Urothelium cell line (cell line): ENCODE measurements at places on chromosomes 11 and 22.

DNA sequence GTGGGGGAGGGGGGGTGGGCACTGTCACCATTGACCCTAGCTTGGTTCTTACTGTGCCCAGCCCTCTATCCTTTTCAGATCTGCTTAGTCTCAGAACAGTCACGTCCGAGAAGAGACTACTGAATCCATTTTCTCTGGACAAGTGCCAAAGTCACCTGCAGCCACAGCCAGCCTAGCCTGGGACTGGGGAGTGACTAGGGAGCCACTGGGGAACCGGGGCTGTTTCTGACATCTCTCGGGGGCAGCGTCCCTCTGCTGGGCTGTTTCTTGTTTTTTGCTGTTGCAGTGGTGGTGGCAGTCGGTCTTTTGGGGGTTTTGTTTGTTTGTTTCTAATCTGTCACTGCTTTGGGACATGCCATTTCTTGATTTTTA, 8.7 kb downstream of the SLC37A2 start:
- no peak for DNase-seq

GRCh38 chr11:16160146-16160545, 196.2 kb downstream of the SOX6 start:
- DNase-seq: no peak

DNA sequence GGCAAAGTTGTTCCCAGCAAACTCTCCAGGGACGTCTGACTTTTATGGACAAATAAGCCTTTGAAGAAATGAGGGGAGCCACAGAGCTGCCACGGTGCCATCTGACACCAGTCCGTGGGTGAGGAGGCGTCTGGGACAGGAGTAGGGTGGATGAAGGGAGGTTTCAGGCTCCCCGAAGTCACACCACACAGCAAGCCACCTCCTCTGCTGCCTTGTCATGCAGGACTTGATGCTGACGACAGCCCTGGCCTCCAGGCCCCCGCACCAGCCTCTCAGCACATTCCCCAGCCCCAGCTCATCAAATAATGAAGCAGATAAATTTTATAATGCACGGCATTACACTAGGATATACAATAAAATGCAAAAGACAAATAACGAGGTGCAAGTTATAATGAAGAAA, 156.5 kb downstream of the CEP164 start:
- no peak for DNase-seq

GRCh38 chr22:40462195-40462984, 92.0 kb downstream of the SGSM3 start:
- no peak for DNase-seq

DNA sequence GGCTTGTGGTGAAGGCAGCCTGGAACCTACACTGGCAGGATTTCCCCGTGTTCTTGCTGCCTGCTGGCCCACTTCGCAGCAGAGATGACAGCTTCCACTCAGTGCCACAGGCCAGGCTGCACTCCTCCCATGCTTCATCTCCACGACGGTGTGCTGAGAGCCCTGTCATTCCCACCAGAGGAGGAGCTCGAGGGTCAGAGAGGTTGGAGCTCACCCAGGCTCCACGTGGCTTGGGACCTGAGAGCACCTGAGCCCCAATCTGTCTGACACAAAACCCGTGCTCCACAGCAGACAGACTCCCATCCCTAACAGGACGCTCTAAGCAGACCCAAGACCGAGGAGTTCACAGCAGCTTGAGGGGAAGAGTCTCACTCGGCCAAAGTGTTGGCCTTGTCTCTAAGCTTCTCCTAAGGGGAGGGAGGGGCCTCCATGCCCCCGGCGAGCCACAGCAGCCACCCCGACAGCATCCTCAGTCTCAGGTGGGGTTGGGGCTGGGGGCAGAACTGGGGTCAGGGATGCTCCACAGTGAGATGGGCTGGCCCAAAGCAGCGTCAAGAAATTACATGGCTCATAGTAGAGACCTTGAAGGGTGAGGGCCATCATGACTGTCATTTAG, 10.7 kb downstream of the LRFN4 start:
- DNase-seq: no peak

GRCh38 chr11:2924821-2925675, 4.2 kb downstream of the PHLDA2 start:
- DNase-seq: no peak

DNA sequence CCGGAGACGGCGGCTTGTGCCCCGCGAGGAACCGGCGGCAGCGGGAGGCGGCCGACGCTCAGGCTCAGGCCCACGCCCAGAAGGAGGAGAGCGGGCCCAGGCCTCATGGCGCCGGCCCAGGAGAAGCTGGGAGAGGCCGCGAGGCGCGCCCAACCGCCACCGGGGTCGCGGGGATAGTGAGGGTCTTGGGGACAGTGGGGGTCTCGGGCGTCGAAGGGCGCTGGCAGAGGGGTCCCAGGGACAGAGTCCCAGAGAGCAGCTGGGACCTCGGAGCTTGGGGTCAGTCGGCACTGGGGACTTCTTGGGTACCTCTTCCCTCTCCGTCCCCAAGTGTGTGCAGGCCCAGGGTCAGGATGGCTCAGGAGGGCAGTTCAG, at the start of gene PKDREJ:
TSS of gene PKDREJ (minus strand) at position 128 of the 375 bp plus-strand sequence. CDS start at position 107, 21 bp downstream.
- DNase-seq: no peak

- no peak for DNase-seq
These were observed 227.1 kb downstream of the DSCAML1 start for GRCh38 chr11:117569911-117570310.

DNA sequence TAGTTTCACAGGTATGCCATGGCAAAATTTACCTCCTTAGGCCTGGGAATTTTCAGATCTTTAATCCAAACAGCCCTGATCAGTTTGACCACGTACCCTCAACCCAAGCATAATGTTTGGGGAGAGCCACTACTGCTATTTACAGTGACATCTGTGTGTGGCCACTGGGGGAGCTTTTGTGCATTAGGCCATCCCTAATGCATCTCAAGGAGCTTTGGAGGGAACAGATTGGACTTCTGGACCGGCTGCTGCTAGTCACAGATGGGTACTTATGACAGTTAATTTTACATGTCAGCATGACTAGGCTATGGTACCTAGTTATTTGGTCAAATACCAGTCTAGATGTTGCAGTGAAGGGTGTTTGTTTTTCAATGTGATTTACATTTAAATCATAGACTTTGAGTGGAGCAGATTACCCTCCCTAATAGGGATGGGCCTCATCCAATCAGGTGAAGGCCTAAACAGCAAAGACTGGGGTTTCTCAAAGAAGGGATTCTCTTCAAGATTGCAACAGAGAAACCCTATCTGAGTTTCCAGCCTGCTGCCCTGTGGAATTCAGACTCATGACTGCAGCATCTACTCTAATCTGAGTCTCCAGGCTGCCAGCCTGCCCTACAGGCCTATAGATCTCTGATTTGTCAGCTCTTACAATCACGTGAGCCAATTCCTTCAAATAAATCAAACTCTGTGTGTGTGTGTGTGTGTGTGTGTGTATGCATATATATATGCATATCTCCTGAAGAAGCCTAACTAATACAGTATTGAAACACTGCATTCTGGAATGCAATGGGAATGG, 38.0 kb upstream of the GALNT18 start:
- no peak for DNase-seq

DNA sequence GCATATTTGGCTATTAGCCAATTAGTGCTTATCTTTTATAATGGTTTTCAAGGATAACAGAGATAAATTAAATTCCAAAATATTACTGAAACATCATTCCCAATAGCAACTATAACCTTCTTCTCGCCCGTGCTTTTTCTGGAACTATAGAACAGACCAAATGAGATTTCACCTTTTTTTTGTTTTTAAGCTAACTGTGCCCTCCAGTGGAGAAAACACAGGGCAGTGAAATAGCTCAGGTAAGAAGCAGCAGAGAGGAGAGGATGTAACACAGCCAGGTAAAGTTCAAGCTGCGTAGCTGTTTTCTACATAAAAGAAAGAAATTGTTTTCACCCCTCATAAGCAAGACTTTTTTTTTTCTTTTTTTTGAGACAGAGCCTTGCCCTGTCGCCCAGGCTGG, 28.2 kb downstream of the HSD17B12 start:
- no peak for DNase-seq

- no peak for DNase-seq
These were observed 219.9 kb downstream of the HIPK3 start for GRCh38 chr11:33476945-33477606.

- no peak for DNase-seq
These were observed 421.8 kb upstream of the ANO3 start for GRCh38 chr11:25910086-25910485.

DNA sequence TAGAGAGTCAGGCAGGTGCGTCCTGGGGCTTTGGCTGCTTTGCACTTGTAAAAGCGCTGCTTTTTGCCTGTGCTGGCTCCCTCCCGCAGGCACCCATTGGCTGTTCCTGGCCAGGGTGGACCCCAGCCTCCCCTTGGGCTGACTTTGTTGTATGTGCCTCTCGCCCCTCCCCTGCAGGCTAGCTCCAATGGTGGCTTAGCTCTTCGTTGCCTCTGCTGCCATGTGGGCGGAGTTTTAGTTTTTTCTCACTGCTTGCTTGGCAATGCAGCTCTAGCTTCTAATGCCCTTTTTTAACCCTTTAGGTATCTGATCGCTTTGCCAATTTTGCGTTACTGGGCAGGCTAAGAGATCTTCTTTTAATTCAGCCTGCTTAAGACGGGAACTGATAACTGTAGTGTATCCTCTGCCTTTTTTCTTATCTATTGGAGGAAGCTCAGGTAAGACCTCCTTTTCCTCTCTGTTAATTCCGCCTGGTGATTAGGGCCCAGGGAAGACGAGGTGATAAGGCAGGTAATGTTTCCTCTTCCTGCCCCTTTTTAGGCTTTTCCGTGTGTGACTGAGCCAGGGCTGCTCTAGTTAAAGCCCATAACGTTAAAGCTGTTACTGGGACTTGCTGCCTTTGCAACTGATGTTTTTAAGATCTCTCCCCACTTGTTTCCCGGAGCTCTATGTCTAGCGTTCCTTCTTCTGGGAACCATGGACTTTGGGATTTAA, 11.7 kb upstream of the GLYATL1 start:
- no peak for DNase-seq

DNA sequence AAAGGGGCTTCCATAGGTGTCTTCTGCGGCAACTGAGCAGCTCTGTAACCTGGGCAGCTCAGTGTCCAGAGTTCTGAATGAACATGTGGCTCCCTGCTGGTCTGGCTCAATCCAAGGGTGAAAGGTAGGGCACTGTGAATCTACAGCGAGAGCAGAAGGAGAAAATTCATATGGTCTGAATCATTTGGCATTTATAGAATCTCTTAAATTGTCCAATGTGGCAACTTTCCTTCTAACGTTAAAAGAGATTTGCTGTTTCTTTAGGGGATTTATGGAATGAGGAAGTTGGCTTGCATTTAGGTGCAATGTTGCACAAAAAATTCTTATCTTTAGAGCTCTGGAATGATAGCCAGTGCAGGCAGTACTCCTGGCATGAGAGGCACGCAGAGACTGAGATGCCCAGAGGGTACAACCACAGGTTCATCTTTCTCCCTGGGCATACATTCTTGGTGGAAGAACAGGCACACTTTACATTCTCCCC, 17.0 kb downstream of the ATXN10 start:
- DNase-seq: peak; percentile 44

- no peak for DNase-seq
These were observed 12.0 kb downstream of the SART1 start for GRCh38 chr11:65973439-65974110.

- DNase-seq: no peak
These were observed 485.2 kb downstream of the LRRC4C start for GRCh38 chr11:40974186-40974795.

GRCh38 chr22:19825904-19826618, 28.6 kb downstream of the GNB1L start:
- DNase-seq: no peak

- DNase-seq: no peak
These were observed 963.1 kb upstream of the FAT3 start for GRCh38 chr11:91261513-91261912.

DNA sequence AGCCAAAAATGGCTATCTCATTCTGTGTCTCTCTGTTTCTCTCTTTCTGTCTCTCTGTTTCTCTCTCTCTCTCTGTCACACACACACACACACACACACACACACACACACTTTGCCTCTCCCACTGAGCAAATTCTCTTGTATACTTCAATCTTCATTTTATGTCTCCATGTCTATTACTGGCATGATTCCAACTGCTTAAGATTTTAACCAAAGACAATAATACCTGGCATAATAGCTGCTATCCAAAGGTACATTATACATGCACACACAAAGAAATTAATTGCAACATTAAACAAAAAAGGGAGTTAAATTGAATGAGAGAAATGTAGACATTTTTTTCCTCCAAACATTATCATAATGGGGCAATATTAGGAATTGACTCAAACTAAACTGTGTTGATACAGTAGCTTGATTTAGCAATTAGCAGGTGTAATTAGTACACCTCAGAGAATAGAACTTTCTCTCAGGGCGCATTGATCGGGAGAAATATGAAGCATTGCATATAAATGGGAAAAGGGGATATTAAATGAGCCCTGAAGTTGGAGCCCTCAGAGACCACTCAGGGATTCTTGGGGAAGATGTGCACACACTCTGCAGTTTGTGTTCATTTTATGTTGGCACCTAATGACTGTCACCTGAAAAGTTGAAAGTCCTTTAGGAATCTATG, 17.4 kb upstream of the SLC1A2 start:
- DNase-seq: no peak

GRCh38 chr11:70834277-70834940, 418.0 kb downstream of the SHANK2 start:
- no peak for DNase-seq

DNA sequence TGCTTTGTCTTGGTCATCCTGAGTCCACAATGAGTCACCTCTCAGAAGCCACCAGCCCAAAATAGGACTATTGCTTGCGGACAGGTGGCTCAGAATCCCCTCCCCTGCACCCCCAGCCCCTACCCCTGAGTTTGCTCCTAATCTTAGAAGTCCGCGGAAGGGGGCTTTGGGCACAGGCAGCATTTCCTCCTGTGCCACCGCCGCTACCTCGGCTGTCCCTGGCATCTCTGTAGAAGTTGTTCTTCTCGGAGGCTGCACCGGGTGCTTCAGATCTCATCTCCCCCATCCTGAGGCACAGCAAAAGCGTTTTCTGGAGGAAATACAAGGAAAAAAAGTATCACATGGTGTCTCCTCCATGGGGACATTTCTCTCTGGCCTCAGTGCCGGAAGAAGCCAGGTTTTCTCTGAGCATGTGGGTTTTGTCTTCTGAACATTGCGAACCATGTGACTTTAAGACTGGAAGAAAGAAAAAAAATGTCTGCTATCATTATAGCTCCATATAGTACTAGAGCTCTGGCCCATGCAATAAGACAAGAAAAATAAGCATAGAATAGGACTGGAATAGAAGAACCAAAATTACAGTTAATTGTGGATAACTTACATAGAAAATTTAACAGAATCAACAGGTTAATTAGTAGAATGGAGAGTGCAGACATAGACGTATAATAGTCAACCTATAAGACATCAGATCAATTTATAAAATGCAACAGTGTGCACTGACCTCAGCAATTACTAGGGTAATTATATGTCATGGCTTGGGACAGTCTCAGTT, 63.2 kb downstream of the SHISAL1 start:
- DNase-seq: no peak

- DNase-seq: no peak
These were observed 46.8 kb downstream of the SCUBE1 start for GRCh38 chr22:43296276-43296902.
